ENCODE measurements at places on chromosomes 7 and 10.

- no peak for DNase-seq
Measured at GRCh38 chr10:109027534-109028185, 895.7 kb downstream of the XPNPEP1 start.

DNA sequence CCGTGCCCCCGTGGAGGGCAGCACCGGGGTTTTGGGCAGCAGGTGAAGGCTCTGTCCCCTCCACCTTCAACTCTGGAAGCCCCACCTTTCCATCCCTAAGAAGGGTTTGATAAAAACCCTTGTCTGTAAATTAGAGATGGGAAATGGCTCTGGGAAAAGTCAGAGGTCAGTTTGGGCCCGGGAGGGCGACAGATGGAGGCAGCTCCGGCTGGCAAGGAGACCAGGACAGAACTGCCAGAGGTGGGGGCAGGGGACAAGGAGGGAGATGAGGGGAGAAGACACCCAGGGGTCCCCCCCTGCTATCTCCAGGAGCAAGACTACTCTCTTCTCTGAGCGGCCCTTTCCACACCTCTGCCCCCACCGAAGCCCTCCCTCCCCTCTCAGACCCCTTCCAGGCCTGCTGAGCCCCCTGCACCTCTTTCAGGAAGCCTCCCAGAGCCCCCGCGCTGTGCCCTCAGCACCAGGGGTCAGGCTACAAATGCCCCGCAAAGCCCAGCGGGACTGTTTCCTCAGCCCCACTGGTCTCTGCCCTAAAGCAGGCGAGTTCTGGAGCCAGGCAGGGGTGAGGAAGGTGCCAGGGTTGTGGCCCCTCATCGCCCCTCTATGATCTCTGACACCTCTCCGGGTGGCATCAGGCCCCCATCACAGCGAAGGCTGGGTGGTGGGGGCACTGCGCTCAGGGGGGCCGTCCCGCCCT, 980 bp upstream of the SH2B2 start:
- no peak for DNase-seq

DNA sequence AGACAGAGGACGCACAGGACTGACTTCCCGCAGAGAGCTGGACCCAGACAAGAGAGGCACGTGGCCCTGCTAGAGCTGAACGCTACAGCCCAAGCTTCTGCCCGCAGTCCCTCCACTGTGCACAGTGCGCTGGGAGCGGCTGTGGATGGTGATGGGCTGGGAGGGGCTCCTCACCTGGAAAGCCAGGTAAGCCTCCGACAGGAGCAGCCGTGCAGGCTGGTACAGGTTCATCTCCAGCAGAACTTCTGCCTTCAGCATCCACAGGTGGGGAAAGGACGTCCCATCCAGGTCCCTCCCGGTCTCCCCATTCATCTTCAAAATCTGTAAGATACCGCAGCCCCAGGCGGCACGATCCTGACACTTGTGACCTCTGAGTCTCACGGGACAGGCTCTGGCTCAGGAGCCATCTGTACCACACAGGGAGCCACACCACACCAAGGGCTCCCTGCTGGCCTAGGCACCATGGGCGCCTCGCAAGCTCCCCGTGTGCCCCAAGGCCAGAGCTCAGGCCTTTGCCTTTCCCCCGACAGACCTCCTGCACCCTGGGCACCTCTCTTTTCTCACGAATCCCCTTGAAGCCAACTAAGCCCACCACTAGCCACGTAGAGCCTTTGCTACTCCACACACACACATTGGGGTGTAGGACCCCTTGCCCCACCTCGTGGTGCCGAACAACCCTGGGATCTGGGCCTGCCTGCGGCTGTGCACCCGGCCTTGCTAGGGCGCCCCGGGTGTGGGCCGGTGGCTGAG, 76.3 kb downstream of the CFAP46 start:
- no peak for DNase-seq

- DNase-seq, result no peak
Measured at GRCh38 chr7:101985057-101985902, 167.9 kb downstream of the CUX1 start.

DNA sequence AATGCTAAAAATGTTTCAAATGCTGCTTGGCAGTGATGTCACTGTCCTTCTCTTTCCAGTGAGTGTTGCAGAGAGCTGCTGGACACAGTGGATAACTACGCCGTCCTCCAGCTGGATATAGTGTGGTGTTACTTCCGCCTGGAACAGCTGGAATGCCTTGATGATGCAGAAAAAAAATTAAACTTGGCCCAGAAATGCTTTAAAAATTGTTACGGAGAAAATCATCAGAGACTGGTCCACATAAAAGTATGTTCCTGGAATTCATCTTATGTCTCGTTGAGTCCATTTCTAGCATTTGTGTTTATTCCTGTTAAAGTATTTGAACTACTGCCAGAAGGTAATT, 25.2 kb downstream of the NUB1 start:
- no peak for DNase-seq
